ENCODE measurements at places on chromosomes 5 and 9.

GRCh38 chr5:88889189-88890069 is 6.4 kb upstream of the MEF2C start:
- DNase-seq: no peak

GRCh38 chr5:147538236-147538635 is 28.4 kb upstream of the DPYSL3 start:
- DNase-seq: no peak

DNA sequence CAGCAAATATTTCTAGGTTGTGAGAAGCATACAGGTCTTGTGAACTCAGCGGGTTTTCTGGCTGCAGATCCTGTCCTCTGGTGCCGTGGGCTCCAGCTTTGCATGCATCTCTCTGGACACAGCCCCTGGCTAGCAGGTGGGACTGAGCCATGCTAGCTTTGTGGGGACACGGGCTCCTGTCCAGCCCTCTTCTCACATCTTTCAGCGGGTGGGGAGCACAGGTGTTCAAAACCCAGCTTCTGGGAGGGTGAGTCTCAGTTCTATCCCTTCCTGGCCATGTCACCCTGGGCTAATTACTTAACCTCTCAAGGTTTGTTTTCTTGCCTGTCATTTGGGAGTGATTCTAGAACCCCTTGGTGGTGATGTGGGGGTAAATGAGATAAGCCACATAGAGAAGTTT is 162.3 kb downstream of the ICE1 start:
- no peak for DNase-seq

DNA sequence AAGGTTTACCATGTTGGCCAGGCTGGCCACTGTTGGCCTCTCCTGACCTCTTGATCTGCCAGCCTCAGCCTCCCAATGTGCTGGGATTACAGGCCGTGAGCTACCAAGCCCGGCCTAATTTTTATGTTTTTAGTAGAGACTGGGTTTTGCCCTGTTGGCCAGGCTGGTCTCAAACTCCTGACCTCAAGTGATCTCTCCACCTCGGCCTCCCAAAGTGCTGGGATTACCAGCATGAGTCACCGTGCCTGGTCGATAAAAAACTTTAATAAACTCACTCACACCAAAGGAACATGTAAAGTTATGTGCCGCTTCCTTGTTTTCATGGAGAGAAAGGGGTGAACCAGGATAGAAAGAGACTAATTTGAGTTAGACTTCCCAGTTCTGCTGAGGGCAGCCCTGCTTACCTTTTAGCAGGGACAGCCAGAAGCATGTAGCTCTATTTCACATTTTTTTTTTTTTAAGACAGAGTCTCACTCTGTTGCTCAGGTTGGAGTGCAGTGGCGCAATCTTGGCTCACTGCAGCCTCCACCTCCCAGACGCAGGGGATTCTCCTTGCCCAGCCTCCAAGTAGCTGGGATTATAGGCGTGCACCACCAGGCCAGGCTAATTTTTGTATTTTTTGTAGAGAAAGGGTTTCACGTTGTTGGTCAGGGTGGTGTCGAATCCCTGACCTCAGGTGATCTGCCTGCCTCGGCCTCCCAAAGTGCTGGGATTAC is 11.4 kb upstream of the HAUS6 start:
- no peak for DNase-seq

- no peak for DNase-seq
Measured at GRCh38 chr9:118659011-118659410, 710.2 kb downstream of the BRINP1 start.

GRCh38 chr5:32889078-32889477 is 178.0 kb downstream of the NPR3 start:
- no peak for DNase-seq

DNA sequence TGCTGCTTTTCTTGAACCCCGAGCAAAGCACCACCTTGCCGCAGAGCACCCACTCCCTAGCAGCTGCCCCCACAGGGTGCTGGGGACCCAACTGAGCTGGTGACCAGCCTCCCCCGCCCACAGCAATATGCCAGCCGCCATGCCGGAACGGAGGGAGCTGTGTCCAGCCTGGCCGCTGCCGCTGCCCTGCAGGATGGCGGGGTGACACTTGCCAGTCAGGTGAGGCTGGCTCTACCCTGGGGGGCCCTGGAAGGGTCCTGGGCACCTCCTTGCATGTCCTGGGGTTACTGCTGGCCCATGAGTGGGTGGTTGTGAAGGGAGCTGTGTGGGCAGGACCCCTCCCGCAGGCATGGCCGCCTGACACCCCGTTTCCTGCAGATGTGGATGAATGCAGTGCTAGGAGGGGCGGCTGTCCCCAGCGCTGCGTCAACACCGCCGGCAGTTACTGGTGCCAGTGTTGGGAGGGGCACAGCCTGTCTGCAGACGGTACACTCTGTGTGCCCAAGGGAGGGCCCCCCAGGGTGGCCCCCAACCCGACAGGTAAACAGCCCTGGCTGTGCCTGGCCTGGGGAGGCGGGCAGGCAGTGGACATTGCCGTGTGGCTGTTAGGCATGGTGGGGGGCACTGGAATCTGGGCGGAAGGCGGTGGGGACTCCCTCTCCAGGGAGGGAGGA is 7.2 kb downstream of the EGFL7 start:
- DNase-seq: no peak

GRCh38 chr9:37986771-37987258 is 82.2 kb downstream of the SHB start:
- DNase-seq: no peak

- no peak for DNase-seq
Measured at GRCh38 chr5:2675548-2675947, 75.9 kb downstream of the IRX2 start.

DNA sequence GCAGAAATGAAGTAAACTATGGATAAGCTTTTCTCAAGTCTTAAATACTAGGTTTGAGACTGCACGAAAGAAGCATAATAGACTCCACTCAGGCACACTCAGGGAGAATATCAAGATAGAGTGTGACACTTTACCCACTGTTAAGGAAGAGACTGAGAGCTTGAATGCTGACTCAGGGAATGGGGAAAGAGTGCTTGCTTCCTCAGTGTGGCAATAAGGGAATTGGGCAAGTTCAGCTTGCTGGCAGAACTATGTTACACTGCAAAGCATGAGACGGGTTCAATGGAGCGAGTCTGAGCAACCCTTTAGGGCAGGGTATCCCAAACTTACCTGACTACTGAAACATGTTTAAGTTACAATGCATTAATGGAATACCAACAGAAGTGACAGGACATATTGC is 237.7 kb upstream of the MEF2C start:
- DNase-seq: no peak

DNA sequence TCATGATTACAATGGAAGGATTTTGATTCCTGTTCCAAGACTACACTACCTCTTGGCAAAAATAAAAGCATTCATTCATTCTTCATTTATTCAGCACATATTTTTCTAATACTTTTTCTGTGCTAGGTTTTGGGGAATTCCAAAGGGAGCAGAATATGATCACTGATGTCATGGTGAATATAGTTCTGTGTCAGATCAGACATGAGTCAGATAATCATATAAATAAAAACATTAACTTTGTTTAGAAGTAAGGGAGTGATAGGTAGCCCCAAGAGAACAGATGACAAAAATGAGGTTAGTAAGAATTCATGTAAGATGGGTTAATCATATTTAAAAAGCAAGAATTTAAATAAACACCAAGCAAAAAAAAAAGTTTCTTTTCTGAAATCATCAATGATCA is 94.1 kb upstream of the RANBP6 start:
- no peak for DNase-seq

DNA sequence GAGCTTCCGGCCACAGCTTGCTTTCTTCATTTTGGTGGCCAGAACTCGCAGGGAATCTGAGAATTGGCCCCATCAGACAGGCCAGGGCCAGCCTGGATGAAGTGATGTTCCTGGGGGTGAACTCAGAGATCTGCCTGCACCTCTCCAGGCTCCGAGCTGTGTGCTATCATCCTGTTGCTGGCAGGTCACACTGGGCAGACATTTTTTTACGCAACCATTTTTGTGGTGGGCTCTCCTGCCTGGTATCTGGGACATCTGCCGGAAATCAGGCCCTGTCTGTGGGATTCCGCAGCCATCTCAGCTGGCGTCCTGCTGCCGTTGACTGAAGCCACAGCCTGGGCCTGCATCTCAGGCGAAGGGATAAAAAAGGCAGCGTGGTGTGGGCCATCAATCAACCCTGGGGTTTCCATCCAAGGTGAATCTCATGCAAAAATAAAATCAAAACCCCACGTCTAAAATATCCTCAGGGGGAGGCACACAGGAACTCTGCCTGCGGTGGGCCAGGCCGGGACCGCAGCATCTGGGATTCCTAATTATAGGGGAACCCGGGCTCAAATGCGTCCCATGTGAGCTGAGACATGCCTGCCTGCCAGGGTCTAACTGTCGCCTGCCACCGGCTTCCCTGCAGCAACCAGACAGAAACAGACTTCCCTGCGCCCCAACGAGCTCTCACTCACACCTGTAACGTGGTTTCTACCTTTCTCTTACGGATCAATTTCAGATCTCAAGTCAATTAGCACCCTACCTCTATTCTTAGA is 174.3 kb downstream of the SYK start:
- DNase-seq: no peak

DNA sequence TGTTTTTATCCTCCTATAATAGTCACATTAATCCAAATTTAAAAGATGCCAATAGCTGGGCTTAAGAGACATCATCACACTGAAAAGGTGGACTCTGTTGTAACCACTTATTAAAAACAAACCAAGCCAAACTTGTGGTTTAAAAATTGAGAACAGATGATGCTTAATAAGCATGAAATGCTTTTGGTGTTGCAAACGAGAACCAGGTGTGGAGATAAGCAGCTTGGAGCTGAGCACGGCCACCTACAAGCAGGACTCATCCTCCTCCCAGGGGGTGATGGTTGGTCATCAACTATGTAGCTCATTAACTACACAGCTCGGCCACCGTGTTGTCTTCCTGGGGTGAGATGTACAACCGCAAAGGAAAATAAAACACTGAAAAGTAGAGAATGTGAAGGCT is 154.4 kb downstream of the NPR3 start:
- DNase-seq: no peak

DNA sequence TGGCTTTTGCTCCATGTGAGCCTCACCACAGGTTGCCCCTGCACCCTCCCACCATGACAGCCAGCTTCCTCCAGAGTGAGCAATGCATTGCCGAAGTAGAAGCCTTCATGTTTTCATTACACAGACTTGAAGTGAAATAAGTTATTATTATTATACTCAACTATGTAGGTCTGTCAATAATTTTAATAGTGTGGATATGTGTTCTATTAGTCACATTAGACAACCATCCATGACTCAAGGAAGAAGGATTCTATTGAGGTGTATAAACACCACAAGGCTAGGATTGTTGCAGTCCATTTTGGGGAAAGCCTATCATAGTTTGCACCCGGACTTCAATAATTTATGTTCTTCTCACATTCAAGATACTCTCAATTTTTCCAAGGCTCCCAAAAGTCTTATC is 369.5 kb downstream of the TAF11L14 start:
- DNase-seq: no peak

DNA sequence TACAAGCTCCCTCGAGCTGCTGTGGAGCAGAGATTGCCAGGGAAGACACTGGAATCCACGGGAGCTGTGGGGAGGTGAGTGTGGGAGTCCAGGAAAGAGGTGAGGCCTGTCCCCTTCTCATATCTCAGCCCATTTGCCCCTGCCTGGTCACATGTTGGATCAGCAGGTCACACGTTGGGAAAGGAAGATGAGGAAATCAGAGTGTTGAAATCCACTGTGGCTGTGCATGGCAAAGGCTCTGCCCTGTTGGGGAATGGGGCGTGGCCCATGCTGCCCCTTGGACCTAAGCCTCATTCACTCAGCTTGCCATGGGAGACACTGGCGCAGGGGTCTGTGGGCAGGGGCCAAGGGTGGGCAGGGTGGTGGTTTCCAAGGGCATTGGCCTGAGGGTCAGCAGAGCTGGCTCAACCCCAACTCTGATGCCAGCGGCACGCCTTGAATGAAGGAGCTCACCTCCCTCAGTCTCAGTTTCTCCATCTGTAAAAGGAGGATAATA is 85.4 kb upstream of the CPEB4 start:
- no peak for DNase-seq

DNA sequence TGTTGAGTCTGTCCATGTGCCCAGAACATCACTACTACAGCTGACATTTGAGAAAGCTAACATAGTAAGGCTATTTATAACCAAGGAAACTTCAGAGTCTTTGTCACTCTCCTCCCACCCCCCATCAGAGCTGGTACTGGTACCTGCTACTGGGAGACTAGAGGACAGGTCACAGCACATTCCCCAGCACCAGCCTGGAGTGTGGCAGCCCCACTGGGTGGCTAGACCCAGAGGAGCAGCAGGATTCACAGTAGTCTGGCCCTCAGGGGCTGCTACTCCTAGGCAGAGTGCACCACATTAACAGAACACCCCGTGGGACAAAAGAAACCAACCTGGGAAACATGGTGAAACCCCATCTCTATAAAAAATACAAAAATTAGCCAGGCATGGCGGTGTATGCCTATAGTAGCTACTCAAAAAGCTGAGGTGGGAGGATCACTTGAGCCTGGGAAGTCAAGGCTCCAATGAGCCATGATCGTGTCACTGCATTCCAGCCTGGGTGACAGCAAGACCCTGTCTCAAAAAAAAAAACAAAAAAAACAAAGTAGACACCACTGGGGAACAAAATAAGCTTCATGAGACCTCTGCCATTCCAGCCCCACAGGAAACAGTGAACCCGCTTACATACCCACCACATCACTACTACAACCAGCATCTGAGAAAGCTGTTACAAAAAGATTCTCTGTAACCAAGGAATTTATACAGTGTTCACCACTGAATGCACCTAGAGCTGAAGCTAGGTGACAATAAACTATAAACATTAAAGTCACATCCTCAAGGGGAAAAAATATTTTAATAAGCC is 26.3 kb upstream of the PTGER4 start:
- no peak for DNase-seq

DNA sequence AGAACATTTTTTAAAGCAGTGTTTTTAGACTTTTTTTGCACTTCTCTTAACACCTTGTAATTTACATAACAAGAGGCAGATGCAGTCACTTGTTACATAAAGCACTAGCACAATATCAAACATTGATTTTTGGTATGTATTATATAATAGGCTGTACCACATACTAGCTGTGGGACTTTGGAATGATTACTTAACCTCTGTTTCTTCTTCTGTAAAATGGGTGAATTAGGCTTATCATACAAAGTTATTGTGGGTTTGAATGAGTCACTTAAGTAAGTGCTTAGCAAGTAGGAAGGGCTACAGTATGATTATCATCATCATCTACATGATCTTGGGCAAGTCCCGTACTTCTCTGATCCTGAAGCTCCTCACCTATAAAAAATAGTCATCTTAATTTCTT is 2.1 kb downstream of the FAM81B start:
- DNase-seq: no peak

- DNase-seq: no peak
Measured at GRCh38 chr9:27421577-27421976, 102.5 kb upstream of the IFNK start.

- no peak for DNase-seq
Measured at GRCh38 chr5:74075501-74076484, 449.8 kb downstream of the ARHGEF28 start.

- DNase-seq: no peak
Measured at GRCh38 chr5:143372187-143372829, 31.2 kb downstream of the NR3C1 start.

- DNase-seq: no peak
Measured at GRCh38 chr9:123044586-123044985, 11.1 kb downstream of the GPR21 start.
